ENCODE measurements at places on chromosomes 2 and 18.

- no peak overlapping the region for H3K4me3 ChIP-seq
- H3K27ac ChIP-seq, result no peak overlapping the region
- H3K4me1 ChIP-seq, result no peaks in the 10 kb centered on the region
- DNase-seq, result no peak
These were observed 61.3 kb upstream of the RNU4ATAC start for GRCh38 chr2:121469356-121469755.

GRCh38 chr2:27025281-27025800 lies 7.4 kb upstream of the TMEM214 start:
- H3K4me3 ChIP-seq, result no peak overlapping the region
- no peaks in the 10 kb centered on the region for H3K4me1 ChIP-seq
- peaks cover 3% of the 10 kb centered on the region for H3K36me3 ChIP-seq
- DNase-seq, result no peak

- no peaks in the 10 kb centered on the region for H3K36me3 ChIP-seq
- no peak overlapping the region for H3K4me3 ChIP-seq
- H3K27me3 ChIP-seq, result no peaks in the 10 kb centered on the region
- DNase-seq, result no peak
- H3K4me1 ChIP-seq, result no peaks in the 10 kb centered on the region
These were observed 31.9 kb downstream of the ADI1 start for GRCh38 chr2:3487432-3487831.

DNA sequence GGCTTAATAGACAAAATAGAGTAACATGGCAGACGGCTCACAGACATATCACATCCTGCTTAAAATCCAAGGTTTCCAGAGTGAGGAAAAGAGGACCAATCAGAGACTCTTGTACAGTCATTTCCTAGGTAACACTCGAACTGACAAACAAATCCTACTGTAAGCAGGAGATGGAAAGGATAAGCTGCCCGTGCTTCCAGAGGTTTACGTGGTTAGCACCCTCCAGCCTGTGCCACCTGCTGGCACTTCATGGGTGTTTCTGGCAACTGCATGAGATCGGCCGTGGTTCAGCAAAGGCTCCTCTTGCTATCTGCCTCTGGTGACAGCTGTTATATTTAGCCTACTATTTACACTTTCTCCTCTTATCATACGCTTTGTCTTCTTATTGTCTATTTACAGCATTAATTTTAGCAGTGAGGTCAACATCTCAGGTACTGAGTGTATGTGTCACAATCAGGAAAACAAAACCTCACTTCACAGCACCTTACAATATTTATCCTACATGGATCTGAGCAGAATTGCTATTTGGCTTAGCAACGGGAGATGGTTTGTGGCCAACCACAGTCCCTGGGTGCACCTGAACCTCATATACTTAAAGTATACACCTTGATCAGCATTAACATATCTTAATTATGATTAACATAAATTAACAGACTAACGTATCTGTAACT lies 226.9 kb downstream of the TMEM163 start:
- no peak for DNase-seq
- H3K27me3 ChIP-seq, result no peaks in the 10 kb centered on the region
- H3K36me3 ChIP-seq, result no peaks in the 10 kb centered on the region
- no peaks in the 10 kb centered on the region for H3K4me1 ChIP-seq
- no peak overlapping the region for H3K27ac ChIP-seq

Data from B cell (primary cell).